ENCODE measurements at places on chromosomes 5 and 9.

- DNase-seq = no peak
Observed at GRCh38 chr9:135523521-135524129, 2.4 kb downstream of the LCN1 start.

DNA sequence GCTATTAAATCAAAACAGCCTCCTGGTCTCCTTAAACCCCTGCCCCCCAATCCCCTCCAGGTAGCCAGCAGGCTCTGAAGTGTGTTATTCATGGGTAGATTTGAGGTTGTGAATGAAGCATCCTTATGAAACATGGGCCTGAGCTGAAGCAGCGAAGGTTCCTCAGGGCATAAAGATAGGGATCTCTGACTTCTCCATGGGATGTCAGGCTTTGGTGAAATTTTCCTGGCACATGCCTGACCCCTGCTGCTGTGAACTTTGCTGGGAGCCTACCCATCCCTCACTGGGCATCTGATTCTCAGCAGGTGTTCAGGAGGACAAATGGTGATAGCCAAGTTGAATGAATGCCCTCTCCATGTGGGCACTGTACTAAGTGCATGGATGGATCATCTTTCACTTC is 250.3 kb downstream of the ASTN2 start:
- no peak for DNase-seq

DNA sequence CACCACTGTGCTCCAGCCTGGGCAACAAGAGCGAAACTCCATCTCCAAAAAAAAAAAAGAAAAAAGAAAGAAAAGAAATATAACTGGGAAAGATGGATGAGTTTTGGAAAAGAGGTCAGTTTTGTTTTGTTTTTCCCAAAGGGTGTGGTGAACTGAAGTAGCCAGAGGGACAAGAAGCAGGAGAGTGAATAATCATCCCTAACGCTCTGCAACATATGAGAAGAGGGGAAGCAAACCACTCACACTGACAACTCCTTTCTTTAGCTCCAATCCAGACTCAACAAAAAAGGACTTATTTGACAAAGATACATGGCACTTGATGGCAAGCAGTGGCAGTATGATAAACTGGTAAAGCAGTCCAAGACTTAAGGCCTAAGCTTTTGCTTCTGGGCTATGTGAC is 176.1 kb upstream of the HMHB1 start:
- DNase-seq = no peak

- no peak for DNase-seq
Observed at GRCh38 chr9:10700915-10701314, 88.1 kb upstream of the PTPRD start.

- no peak for DNase-seq
Observed at GRCh38 chr5:54603372-54603771, 85.8 kb downstream of the SNX18 start.

DNA sequence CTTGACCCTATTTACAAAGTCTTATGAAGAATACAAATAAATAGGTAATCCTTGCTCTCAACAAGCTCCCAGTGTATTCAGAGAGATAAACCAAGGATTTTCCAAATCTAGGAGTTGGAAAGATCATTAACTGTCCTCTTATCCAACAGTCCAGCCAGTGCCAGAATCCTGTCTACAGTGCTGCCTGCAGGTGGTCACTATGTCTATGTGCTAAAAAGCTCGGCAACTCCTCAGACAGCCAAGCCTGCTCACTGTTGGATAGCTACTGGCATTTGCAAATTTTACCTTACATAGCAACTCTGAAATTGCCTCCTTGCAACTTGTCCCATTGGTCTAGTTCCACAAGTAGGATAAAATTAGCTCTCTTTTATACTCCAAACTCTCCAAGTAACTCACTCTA is 187.4 kb downstream of the DCP2 start:
- DNase-seq = no peak

DNA sequence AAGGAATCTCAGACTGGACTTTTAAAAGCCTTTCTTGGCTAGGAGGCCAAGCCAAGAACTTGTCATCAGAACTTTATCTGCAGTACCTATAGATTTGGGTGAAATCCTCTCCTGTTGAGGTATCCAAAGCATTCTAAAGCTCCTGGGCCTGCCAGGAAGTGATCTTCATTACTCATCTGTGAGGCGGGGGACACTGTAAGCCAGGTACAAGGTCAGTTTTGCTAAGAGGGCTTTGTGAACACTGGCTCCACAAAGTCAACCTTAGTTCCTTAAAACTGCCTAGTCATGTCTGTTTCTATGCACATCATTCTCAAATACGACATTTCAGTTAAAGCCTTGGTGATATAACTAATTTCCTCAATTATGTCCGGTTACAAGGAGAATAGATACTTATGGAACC is 236.7 kb downstream of the PIK3R1 start:
- DNase-seq = no peak

GRCh38 chr5:134902071-134902801 is 2.7 kb upstream of the PCBD2 start:
- DNase-seq = no peak

DNA sequence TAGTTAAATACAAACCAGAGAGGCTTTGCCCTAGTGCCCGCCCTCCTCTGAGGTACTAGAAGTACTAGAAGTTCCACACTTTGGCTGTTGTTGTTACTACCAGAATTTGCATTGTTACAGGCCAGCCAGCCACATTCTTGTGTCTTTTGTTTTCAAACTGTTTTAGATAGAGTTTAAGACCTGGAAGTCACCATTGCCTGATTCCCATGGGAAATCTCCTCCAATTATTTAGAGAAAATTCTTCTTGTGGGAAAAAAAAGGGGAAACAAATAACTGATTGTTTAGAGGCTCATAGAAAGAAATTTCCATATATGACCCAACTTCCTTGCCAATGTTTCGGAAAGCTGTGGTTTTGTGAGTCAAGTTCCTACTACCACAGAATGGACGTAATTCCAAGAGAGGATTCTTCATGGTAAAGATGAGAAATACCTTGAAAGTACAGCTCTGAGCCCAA is 252.2 kb downstream of the GOLPH3 start:
- DNase-seq = no peak

GRCh38 chr5:122715095-122715494 is 59.8 kb upstream of the SNX2 start:
- no peak for DNase-seq

DNA sequence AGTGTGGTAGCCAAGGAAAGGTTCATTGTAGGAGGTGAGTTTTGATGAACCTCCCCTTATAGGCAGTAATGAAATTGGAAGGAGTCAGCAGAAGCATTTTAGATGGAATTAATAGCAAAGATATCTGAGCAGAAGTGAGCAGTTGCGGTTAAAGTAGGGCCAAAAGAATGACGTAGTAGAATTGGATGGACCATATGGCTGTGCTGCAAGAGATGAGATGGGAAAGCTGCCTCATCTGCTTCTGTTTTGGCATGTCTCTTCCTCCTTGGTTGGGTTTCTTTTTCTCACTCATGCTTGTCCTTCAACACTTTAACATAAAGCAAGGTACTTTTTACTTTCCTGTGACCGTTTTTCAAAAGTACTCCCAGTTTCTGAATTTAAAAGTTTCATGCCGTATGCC is 55.8 kb downstream of the AQP7 start:
- DNase-seq = no peak
